IMR-90 (cell line): ENCODE measurements at places on chromosomes 16 and 17.

DNA sequence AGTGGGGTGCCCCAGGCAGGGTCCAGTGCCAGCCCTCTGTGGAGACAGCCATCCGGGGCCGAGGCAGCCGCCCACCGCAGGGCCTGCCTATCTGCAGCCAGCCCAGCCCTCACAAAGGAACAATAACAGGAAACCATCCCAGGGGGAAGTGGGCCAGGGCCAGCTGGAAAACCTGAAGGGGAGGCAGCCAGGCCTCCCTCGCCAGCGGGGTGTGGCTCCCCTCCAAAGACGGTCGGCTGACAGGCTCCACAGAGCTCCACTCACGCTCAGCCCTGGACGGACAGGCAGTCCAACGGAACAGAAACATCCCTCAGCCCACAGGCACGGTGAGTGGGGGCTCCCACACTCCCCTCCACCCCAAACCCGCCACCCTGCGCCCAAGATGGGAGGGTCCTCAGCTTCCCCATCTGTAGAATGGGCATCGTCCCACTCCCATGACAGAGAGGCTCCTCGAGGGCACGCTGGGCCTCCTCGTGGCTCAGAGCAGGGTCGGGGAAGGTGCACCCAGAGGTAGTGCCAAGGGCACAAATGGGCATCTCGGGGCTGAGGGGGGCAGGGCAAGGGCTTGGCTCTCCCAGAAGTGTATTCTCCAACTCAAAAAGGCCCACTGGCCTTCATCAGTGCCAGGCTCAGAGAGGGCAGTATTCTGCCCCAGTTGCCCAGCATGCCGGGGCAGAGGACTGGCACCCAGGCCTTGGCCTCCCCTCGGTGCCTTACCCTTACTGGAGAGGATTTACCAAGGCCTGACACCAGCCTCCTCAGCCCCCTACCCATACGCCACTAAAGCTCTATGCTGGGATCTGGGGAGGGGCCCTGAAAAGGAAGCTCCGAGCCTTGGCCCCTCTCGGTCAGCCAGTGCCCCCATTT, at the start of gene CDH5:
CDH5 (plus strand) TSS at position 259 of the 867 bp plus-strand sequence. CDS start 12,647 bp downstream, outside the sequence.
- DNase-seq, result no peak

GRCh38 chr16:894841-895240, 75.9 kb downstream of the LMF1 start:
- no peak for DNase-seq

DNA sequence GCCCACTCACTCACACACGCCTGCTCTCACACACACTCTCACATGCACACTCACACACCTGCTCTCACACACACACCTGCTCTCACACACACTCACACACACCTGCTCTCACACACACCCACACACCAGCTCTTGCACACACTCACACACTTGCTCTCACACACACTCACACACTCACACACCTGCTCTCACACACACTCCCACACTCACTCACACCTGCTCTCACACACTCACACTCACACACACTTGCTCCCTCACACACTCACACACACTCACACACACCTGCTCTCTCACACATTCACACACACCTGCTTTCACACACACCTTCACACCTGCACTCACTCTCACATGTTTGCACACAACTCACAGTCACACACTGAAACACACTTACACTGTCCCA, 4.0 kb downstream of the CD300H start:
- DNase-seq, result no peak

DNA sequence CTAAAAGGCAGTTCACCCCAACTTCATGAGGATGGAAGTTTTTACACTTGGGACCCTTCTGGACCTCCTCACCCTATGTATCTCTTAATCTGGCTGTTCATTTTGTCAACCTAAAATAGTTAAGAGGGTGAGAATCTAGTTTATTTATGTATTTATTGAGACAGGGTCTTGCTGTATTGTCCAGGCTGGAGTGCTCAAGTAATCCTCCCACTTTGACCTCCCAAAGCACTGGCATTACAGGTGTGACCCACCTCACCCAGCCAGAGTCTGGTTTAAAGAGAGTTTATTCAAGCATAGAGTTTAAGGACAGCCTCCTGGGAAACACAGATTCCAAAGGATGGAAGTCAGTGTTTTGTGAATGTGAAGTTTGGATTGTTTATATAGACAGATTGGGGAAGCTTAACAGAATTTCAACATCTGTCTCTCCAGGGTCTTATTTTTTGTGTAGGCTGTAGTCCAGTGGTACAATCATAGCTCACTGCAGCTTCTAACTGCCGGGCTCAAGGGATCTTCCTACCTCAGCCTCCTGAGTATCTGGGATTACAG, 8.0 kb upstream of the APPBP2 start:
- peak; percentile 85 for DNase-seq

DNA sequence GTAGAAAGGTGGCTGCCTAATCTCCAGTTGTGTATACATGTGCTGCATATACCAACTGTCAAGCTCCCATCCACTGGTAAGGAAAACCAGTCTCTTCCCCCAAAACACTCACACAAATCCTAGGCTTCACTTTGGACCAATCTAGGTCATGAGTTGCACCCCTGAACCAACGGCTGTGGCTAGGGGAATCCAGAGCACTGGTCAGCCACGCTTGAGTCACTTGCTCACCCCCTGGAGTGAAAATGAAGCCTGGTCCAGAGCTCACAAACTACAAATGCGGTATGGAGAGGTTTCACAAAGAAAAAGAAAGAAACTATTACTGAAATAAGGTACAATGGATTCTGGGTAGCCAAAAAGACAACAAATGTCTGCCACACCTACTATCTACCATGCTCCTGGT, 66.1 kb upstream of the NLK start:
- no peak for DNase-seq

DNA sequence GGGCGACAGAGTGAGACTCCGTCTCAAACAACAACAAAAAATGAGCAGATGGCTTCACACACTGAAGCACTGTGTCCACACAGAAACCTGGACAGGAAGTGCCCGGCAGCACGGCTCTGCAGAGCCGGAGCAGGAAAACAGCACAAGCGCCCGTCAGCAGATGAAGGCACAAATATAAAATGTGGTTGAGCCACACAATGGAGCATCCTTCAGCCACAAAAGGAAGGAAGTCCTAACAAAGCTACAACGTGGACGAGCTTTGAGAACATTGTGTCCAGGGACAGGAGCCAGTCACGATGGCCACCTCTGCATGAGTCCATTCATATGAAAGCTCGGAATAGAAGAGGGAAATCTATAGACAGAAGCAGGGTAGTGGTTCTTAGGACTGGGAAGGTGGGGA, 15.7 kb downstream of the RHBDF2 start:
- DNase-seq, result no peak

DNA sequence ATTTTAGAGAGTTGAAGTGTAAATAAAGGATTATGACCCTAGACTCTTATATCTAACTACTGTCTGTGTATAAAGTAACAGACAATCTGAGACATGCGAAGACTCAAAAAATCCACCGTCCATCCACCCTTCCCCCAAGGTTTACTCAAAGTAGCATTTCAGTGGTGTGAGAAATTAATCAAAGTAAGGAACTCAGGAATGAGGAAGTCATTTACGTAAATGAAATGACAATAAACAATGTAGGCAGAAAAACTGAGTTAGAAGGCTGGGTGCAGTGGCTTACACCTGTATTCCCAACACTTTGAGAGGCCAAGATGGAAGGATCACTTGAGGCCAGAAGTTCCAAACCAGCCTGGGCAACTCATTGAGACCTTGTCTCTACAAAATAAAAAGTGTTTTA, 19.8 kb upstream of the NTN1 start:
- no peak for DNase-seq

- DNase-seq, result peak; percentile 53
Observed at GRCh38 chr16:57091200-57091974, 996 bp upstream of the CPNE2 start.

DNA sequence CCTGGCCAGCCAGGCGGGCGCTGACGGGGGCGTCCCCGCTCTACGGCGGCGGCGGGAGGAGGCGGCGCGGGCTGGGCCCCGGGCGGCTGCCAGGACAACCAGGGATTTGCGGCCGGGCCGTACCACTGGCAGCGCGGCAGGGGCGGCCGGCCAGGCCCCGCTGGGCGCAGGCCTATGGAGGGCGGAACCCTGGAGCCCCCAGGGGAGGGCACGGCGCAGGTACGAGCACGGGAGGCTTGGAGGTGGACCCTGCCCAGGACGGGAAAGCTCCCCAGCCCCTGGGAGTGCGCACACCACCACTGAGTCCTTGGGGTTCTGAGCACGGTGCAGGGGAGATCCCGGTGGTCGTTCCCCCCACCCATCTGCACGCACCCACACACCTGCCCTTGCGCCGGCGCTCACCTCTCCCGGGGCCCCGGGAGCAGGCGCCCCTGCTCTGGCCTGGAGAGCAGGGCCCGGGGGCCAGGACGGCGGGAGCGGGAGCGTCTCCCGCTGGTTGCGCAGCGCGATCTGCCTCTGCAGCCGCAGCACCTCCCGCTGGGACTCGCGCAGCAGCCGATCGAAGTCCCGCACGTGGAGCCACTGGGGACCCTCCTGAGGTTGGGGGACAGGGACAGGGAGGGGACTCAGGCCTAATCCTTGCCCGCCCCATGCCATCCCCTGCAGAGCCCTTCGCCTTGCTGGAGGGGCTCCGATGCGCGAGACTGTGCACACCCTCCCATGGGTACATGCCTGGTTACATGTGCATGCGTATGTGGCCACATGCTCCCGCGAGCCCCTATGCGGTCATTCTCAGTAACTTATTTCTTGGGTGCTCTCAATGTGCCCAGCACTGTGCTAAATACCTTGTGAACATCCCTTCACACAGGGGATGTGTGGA, 3.9 kb downstream of the TSPOAP1 start:
- DNase-seq, result peak; percentile 18

- DNase-seq, result no peak
Observed at GRCh38 chr16:85566561-85567100, 46.5 kb upstream of the GSE1 start.

- no peak for DNase-seq
Observed at GRCh38 chr17:31511195-31511578, 119.7 kb downstream of the RAB11FIP4 start.

DNA sequence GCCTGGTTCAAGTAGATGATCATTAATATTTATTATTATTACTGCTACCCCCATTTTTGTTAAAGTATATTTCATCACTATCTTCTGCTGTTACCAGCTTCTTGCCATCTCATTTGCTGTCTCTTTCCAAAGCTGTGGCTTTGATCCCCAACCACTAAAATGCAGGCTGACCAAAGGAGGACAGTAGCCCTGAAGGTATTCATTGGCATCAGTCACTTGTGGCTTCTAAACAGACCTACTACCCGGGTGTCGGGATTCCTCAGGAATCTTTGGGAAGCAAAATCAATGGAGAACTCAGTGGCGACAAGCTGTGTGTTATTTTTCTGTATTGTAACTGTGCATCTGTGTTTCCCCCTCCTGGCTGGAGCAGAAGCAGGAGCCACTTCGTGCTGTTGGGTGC, 379.2 kb upstream of the ERCC4 start:
- DNase-seq, result no peak

GRCh38 chr16:85463672-85464382, 149.3 kb upstream of the GSE1 start:
- no peak for DNase-seq

DNA sequence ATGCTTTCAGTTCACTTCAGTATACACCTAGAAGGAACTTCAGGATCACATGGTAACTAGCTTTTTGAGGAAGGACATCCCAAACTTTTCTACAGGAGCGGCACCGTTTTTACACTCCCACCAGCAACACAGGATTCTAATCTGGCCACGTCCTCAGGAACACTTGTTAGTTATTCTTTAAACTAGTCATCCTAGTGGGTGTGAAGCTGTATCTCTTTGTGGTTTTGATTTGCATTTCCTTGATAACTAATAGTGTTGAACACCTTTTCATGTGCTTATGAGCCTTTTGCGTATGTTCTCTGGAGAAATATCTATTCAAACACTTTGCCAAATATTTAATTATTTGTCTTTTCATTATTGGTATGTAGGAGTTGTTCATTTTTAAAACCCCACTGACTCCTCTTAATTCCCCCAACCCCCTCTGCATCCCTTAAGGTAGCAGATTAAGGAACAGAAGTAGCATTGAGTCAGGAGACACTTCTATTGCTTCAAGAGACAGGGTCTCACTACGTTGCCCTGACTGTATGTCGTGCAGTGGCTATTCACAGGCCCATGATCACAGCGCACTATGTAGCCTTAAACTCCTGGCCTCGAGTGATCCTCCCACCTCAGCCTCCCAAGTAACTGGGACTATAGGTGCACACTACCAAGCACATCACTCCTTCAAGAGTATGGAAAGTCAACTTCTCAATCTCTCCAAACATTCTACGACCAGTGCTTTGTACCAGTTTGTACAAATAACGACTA, 25.4 kb downstream of the YWHAE start:
- DNase-seq, result no peak

DNA sequence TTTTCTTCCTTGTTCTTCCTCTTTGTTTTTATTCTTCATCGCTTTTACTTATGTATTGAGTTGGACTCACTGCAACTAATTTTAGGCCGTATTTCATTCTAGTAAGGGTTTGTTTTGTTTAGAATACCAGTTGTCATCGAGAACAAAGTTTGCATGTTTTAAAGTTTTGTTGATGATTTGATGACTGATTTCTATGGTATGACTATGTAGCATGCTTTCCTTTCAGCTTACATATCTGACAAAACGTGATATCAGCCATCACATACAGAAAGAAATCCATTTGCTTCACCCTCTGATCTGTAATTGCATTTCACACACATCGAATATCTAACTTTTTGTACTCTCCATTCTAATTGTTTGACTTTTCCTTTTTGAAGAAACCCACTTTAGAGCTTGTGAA, 4.0 kb downstream of the PRKCA start:
- peak; percentile 73 for DNase-seq

- DNase-seq, result no peak
Observed at GRCh38 chr16:70410734-70411133, 28.2 kb downstream of the ST3GAL2 start.
